ENCODE measurements at places on chromosomes 16 and 17. TPM values are rescaled to one million over a fixed set of nuclear protein-coding genes. Genes with fewer than 3 reads are reported as not detected.

Gene UNC13D
- total RNA-seq: 25.9 TPM

Gene PRSS36
- total RNA-seq: 3.6 TPM

Gene SHBG
- total RNA-seq: 0.64 TPM

Gene ATP2A1
- total RNA-seq: 0.40 TPM

Gene NEUROD2
- total RNA-seq: not detected

DNA sequence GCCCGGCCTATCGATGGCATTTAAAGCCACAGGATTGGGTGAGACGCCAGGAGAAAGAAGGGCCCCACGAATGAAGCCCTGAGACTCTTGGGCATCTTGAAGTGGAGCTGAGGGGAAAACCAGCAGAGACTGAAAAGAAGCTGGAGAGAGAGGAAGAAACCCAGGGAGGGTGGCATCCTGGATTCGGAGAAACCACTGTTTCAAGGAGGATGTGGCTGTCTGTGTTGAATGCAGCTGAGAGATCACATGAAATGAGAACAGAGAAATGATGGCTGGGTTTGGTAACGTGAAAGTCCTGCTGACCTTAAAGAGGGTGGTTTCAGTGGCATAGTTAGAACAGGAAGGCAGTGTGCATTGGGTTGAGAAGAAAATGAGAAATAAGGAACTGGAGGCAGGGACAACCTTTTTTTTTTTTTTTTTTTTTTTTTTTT is 3.8 kb downstream of the TNFSF12 start:
- H3K36me3 ChIP-seq: no peaks in the 10 kb centered on the region
- H3K27me3 ChIP-seq: no peaks in the 10 kb centered on the region
- peak overlapping the region; percentile 36 for H3K27ac ChIP-seq
- no peak overlapping the region for H3K4me3 ChIP-seq

- DNase-seq: no peak
- no peaks in the 10 kb centered on the region for H3K36me3 ChIP-seq
- H3K4me1 ChIP-seq: no peaks in the 10 kb centered on the region
- H3K27ac ChIP-seq: no peak overlapping the region
- no peaks in the 10 kb centered on the region for H3K27me3 ChIP-seq
Observed at GRCh38 chr17:37280841-37281240, 94.9 kb upstream of the C17orf78 start.

DNA sequence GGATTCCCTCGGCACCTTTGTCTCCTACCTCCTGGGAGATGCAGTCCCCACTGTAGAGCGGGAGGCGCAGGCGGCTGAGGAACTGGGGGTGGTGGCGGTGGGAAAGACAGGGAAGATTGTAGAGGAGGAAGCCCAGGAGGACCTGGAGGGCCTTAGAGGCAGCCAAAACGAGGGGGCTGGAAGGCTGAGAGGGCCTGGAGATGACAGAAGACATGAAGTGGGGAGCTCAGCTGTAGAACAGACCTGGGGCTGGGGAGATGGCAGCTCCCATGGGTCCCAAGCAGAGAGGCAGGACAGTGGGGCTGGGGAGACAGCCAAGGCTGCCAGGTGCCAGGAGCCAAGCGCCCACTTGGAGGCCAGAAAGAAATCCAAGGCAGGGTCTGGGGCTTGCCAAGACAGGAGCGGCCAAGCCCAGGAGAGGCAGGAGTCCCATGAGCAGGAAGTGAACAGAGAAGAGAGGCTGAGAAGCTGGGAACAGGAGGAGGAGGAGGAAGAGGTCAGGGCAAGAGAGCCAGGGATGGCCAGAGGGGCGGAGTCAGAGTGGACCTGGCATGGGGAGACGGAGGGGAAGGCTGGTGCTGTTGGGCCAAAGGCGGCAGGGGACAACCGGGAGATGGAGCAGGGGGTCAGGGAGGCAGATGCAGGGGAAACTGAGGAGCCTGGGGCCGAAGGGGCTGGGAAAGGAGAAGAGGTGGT is 803 bp downstream of the APOBR start:
- peak overlapping the region; percentile 86 for H3K27ac ChIP-seq
- H3K4me3 ChIP-seq: peak overlapping the region; percentile 49
- H3K4me1 ChIP-seq: no peaks in the 10 kb centered on the region
- no peaks in the 10 kb centered on the region for H3K27me3 ChIP-seq
- H3K36me3 ChIP-seq: no peaks in the 10 kb centered on the region
- DNase-seq: peak; percentile 79
